ENCODE measurements at places on chromosomes 1 and 21.

- peak; percentile 94 for DNase-seq
Measured at GRCh38 chr1:16888860-16889816, 6.6 kb upstream of the RNU1-2 start.

DNA sequence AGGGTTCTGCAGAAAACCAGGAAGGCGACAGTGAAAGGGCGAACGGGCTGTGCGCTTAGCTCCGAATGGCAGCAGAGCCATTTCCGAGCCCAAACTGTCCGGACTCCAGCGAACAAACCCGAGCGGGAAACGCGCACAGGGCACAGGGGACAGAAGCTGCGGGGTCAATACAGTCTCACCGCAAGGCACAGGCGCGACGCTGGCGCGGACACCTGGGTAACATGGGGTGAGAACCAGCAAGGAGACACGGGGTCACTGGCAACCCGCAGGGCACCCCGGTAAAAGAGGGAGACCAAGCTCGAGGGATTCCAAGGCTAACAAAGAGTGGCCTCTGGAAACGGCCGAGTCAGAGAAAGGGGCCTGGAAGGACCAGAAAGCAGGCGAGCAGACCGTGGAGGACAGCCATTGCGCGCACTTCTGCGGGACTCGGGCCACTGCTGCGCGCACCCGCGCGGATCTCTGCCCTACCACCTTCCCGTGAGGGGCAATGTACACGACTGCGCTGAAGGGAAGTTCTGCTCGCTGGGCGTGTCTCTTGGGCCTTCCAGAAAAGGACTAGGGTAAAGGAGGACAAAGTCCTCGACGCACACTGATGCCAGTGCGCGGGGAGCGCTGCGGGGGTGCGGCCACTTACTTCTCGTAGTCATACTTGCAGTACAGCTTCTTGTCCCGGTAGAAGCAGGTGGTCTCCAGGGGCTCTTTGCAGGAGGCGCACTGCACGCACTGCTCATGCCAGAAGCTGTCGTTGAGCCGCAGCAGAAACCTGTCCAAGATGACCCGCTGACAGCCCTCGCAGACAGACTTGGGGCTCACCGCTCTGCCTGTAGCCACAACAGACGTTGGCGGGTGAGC, 3.8 kb downstream of the LMX1A start:
- DNase-seq = no peak

DNA sequence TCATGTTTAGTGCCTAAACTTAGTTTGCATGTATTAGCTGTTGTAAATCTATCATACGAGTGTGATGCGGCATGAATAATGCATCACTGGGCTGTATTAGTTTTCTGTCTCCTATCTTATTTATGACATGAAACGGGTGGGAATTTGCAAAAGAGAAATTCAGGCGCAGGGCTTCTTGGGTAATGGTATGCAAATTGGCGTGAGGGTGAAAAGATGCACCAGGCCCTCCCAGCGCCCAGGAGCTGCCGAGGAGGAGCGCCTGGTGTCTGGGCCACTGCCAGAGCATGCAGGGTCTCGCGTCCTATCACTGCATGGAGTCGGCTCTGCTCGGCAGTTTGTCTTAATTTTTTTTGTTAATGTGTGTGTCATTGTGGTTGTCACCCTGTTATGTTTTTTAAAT, 82.9 kb upstream of the ACTL8 start:
- DNase-seq = no peak

- DNase-seq = no peak
Measured at GRCh38 chr1:204340081-204340889, 19.4 kb downstream of the PLEKHA6 start.

GRCh38 chr1:185398022-185398421, 81.0 kb upstream of the IVNS1ABP start:
- no peak for DNase-seq

- no peak for DNase-seq
Measured at GRCh38 chr1:43438576-43438952, 15.2 kb downstream of the HYI start.

GRCh38 chr1:4915154-4915553, 260.7 kb downstream of the AJAP1 start:
- no peak for DNase-seq

DNA sequence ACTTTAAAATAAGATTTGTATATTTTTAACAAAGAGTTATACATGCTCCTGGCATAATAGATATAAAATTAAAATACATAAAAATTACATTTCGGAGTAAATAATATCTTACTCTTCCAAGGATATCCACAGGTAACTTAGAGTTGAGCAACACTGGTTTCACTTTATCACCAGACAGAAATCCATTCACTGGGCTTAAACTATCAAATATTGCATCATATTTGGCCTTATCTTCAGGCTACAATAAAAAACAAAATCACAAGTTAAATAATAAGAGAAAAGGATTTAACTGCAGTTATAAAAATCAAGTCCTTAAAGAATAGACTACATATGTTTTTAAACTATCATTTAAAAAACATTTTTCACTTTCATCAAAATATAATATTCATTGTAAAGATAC, 55.5 kb downstream of the EPS15 start:
- no peak for DNase-seq

DNA sequence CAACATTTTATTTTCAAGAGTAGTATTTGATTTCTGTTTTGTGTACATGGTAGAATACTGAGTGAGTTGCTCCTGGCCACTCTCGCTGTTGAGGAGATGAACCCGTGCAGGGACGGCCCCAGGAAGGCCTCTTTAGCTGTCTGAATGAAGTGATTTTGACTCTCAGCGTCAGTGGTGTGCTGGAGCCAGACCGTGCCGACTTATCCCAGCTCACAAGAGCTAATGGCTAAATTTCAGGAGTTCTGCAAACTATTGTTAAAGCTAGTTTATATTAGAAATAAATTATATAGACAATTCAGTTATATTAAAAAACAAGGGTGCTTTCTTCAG, 111.2 kb upstream of the KIF26B start:
- no peak for DNase-seq

- no peak for DNase-seq
Measured at GRCh38 chr1:1318131-1318652, 6.3 kb downstream of the INTS11 start.

DNA sequence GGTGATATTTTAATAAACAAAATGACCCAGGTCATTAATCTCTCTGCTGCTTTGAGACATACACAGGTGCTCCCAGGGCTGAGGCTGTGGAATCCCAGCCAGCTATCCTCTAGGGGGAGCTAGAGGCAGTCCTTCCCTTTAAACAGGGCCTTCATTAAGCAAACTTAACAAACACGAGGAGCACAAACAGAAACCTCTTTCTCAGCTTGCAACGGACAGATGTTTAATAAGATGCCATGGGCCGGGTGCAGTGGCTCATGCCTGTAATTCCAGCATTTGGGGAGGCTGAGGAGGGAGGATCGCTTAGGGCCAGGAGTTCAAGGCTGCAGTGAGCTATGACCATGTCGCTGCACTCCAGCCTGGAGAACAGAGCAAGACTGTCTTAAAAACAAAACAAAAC, 106.7 kb downstream of the HIVEP3 start:
- peak; percentile 52 for DNase-seq

DNA sequence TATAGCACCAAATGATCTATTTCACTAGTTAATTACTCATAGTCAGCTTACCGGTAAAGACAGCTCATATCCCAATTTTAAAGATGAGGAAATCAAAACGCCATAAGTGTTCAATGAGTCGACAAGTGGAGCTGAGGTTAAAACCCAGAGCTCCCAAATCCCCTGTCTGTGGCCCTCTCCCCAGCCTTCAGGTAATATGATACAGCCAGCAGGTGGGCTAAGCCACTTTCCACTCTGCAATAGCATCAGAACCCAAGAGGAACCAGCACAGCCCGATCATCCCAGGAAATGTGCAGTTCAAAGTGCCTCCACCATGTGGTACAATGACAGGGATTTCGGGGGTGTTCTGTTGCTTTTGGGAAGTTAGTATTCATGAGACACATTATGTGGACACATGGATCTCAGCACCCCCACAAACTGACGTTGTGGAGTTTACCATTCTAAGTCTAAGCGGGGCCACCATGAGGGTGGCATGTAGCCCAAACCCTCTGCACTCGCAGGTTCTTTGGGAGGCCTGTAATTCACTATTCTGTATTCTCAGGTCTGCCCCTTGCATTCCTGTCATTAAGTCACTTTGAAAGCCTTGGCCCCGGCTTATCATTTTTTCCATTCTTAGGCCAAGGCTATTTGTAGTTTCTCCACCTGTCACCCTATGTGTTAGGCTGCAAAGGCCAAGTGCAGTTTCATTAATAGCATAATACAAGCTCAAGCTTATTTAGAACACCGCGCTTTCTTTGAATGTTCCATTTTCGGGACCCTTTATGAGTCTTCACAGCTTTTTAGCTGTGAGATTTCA, 26.3 kb upstream of the ACTN2 start:
- no peak for DNase-seq

- DNase-seq = no peak
Measured at GRCh38 chr1:71944006-71944405, 338.3 kb downstream of the NEGR1 start.

- no peak for DNase-seq
Measured at GRCh38 chr1:66542811-66543767, 9.1 kb downstream of the SGIP1 start.

GRCh38 chr1:4931486-4931885, 277.1 kb downstream of the AJAP1 start:
- DNase-seq = no peak

DNA sequence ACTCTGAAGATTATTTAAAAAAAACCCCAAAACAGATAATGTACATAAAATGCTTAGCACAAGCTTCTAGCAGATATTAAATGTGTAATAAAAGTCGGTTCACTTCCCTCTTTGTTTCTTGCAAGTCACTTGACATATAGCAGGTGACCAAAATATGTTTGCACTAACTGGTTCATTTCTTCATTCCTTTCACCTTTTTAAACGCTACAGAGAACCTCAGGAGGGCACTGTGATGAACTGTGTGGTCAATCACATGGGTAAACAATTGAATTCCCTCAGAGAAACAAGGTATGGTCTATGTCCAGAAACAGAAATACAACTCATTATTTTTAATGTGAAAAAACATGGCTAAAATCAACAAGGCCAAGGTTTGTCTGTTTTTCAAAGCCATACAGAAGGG, 51.3 kb upstream of the BCL10 start:
- no peak for DNase-seq

DNA sequence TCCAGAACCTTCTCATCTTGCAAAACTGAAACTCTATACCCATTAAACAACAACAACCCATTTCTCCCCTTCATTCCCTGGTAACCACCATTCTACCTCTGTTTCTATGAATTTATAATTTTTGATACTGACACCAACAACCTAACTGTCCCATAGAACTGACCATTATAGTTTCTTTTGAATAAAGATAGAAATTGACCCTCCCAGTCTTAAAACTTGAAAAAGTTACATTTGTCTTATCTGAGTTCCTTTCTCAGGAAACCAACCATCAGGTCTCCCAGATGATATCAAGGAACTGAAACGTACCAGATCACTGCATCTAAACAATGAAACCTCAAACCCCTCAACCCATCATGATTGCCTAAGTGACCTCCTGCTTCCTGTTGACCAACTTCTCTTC, 27.1 kb downstream of the RNF115 start:
- no peak for DNase-seq

GRCh38 chr1:177171536-177172123, 872 bp downstream of the BRINP2 start:
- no peak for DNase-seq

GRCh38 chr1:74637296-74637695, 36.3 kb downstream of the ERICH3 start:
- DNase-seq = no peak

DNA sequence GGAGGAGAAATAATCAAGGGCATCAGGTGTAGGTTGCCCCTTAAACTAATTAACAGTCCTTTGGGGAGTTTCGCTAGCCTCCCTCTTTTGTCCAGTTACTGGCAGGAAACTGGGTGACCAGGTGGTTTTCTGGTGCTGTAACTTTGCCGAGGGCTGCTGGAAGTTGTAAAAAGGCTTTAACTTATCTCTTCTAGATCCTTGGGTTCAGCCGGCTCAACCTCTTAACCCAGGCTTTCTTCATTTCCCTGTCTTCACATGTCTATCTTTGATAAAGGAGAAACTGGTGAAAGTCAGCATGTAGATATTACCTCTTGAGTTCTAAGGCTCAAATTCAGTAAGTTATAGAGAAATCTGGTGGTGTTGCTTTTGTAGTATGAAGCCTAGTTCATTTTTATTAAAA, 289.7 kb upstream of the NRIP1 start:
- no peak for DNase-seq

- no peak for DNase-seq
Measured at GRCh38 chr1:34153246-34153645, 11.8 kb downstream of the CSMD2 start.

DNA sequence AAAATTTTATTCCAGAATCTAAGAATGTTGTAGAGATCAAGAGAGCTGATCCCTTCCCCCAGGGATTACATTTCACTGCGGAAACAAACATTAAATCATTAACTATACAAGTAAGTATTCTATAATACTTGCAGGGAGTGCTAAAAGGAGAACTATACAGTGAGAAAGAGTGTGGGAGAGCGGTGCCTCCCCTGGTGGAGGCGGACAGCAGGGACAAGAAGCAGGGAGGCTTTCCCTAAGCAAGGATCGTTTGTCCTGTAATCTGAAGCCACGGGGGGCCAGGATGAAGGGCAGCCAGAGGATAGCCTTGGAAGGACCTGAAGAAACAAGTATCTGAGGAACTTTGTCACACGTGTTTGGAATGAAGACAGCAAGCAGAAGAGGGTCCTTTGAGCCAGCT, 40.1 kb downstream of the SLC9C2 start:
- DNase-seq = no peak

DNA sequence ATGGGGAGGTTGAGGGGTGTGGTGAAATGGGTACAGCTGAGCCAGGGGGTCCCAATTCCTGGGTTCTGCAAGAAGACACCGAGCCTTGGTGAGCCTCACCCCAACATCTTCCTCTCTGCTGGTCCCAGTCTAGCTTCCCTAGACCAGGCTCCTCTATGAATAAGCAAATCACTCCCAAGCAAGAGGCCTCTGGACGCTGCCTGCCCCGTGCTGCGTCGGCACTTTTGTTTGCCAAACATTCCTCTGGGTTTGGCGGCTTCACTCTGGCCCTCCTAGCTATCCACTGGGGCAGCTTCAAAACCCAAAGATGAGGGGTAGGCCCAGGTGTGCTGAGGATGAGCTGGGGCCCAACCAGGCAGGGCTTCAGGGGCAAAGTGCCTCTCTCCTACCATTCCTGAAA, 137.1 kb upstream of the CD34 start:
- DNase-seq = no peak

GRCh38 chr1:155325603-155325893, 4.9 kb downstream of the RUSC1 start:
- no peak for DNase-seq

- peak; percentile 19 for DNase-seq
Measured at GRCh38 chr1:82485591-82486369, 685.0 kb downstream of the ADGRL2 start.

DNA sequence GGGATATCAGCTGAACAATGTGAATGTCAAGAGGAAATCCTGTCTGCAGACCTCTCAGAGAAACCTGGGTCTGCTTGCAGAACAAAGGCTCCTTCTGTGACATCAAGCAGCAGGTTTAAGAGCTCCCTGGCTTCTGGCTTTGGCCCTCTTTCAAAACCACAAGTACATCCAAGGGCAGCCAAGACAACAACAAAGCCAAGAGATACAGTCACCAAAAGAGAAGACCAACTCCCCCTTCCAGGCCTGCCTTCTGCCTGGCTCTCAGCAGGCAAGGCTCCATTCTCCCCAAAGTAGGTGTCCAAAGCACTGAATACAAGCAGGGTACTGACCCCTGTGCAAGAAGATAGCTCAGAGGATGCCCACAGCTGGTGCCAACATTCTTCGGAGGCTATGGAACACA, 11.5 kb downstream of the BCAR3 start:
- no peak for DNase-seq
